ENCODE measurements at places on chromosomes 5 and 9.

DNA sequence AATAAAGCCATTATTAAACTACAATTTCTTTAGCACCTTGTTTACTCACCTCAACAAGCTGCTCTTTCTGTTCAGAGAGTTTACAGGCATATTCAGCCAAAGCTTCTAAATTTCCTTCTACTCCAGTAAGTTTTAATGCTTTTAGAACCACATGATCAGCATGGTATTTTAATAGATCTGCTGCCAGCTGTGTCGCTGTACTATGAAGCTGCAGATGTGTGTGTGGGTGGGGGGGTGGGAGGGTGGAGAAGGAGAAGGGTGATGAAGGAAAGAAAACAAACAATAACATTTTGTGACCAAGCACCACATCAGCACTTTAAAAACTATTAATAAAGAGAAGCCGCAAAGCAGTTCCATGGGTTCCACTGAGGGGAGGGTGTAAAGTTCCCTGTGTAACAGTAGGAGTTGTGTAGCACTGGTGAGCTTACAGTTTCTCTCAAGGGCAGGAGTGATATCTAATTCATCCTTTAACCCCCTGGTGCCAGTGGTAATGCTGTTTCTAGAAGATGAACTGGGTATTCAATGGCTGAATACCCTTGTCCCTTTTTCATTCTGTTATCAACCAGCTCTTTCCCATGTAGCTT, 38.5 kb downstream of the ABITRAM start:
- DNase-seq, result no peak

DNA sequence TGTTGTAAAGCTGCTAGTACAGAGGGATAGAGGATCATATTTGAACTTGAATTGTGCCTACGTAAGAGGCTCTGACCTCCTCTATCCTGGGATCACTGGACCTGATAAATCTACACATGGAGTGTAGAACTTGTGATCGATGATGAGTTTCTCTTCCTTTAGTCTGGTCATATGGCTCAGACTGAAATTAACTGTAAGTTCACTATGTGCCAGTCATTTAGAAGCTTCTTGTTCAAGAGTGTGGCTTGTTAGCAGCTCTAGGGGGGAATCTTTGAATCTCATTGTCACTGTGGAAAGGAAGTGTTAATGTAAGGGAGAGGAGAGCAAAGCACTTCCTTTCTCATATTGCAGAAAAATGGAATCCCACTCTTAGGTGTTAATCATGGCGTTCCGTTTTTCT, 12.1 kb downstream of the ZBTB34 start:
- no peak for DNase-seq

DNA sequence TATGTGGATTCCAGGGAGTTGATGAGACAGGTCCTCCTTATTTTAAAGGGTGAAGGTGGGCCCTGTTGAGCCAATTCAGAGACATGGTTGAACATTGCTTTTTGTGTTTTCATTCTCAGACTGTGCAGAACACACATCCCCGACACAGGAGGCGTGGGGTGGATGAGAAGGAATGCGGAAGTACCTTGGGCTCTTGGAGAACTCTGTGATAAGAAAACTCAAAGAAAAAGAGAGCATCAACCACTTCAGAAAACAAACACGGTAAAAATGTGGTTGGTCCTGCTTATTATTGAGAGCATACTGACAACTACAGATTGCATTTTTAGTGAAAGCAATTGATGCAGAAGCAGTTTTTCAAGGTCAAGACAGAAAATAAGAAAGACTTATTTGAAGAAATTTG, 659.8 kb downstream of the IRX1 start:
- no peak for DNase-seq

DNA sequence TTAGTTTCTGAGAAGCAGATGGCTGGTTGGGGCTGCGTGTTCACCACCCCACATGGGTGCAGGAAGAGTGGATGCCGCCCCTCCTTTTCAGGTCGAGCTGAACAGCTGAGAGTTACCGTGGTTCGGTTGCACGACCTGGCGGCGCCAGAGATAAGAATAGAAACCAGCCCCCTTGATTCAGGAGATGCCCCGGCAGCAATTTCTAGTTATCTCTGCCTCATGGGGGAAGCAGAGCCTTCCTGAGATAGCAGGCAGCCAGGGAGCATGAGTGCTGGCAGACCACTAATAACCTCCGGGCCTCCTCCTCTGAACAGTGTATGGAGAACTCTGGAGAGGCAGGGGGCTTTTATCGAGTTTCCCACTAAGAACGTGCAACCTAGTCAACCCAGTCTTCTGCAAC, 177.8 kb downstream of the NSG2 start:
- DNase-seq, result no peak

GRCh38 chr5:59768152-59769040, 125.1 kb downstream of the PDE4D start:
- peak; percentile 33 for DNase-seq

DNA sequence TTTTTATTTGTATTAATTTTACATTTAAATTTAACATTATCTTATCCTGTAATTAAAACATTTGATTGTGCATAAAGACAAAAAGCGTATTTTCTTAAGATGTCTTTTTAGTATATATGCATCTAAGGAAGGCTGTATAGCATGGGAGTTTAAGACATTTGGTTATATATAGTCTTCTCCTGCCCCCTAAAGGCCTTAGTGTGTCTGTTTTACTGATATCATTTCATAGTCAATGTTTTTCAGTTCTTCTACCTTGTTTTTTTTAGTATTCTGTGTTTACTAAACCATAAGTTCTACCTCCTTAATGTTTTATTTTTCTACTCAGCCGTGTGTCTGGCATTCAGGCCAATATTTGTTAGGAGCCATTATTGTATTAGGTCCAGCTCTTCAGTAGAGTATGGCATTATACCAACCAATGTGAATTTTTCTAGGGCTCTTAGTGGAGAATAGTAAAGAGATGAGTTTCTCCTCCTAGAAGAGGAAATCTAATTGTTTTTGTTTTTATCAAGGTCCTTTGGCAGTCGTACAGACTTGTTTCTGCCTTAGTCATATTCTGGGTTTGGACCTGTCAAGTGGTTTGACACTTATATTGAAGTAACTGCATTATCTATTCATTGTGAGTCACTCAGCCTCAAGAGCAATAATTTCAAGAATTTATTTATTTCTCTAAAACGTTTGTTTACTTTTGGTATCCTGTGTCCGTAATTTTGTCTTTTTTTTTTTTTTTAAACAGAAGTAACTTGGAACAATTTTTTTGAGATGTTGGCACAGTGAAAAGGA, 74.8 kb downstream of the SLF1 start:
- DNase-seq, result no peak

- DNase-seq, result no peak
Measured at GRCh38 chr9:98999152-98999525, 55.4 kb downstream of the COL15A1 start.

- no peak for DNase-seq
Measured at GRCh38 chr5:150320044-150320613, 17.4 kb upstream of the ARSI start.

- no peak for DNase-seq
Measured at GRCh38 chr5:24535646-24536045, 109.1 kb downstream of the CDH10 start.

GRCh38 chr9:119986205-119986604, 593.8 kb downstream of the CDK5RAP2 start:
- DNase-seq, result no peak

- DNase-seq, result no peak
Measured at GRCh38 chr5:110105692-110106091, 416.0 kb downstream of the MAN2A1 start.

DNA sequence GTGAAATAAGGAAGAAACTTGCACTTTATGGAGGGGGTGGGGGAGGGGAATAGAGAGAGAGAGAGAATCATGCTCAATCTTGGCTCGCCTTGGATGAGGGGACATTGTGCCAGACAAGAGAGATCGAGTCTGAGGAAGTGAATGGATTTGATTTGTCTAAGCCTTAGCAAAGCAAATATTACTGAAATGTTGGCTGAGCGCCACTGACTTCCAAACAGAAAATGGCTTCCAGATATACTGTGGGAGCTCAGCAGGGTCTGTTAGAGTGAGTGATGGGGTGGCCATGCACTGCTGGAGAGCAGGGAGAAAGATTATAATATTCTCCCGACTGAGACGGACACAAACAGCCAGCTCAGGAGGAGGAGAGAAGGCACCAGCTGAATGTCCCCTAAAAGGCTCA, 34.5 kb downstream of the BRINP1 start:
- no peak for DNase-seq

DNA sequence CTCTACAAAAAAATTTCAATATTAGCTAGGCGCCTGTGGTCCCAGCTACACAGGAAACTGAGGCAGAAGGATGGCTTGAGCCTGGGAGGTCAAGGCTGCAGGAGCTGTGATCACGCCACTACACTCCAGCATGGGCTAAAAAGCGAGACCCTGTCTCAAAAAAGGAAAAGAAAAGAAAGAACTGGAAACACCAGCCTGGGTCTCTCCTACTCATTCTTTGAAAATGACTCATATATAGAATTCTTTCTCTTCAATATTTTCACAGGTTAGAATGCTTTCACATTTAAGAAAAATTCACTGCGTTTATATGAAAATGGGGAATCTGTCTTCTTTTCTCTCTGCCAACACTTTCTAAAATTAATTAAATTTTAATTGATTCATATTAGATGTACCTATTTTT, 115.6 kb downstream of the TRPM6 start:
- no peak for DNase-seq

GRCh38 chr5:110517396-110517795, 209.1 kb downstream of the TMEM232 start:
- no peak for DNase-seq

- DNase-seq, result no peak
Measured at GRCh38 chr5:139403418-139403786, 487 bp downstream of the SPATA24 start.

DNA sequence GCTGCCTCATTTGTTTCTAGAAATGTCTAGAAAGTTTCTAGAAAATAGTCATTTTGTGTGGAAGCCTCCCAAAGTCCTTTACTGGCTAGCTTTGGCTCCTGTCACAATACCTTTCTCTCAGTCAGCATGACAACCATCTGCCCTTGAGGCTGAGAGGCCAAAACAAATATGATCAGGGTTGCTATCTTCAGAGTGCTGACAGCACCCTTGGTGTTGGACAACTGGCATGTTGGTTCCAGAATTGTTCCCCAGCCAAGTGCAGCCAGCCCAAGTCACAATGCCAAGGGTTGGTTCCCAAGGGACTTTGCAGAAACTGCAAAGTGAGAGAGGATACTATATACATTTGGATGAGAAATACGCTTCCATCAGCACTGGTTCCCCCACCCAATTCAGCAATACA, 140.9 kb upstream of the GAS1 start:
- no peak for DNase-seq

DNA sequence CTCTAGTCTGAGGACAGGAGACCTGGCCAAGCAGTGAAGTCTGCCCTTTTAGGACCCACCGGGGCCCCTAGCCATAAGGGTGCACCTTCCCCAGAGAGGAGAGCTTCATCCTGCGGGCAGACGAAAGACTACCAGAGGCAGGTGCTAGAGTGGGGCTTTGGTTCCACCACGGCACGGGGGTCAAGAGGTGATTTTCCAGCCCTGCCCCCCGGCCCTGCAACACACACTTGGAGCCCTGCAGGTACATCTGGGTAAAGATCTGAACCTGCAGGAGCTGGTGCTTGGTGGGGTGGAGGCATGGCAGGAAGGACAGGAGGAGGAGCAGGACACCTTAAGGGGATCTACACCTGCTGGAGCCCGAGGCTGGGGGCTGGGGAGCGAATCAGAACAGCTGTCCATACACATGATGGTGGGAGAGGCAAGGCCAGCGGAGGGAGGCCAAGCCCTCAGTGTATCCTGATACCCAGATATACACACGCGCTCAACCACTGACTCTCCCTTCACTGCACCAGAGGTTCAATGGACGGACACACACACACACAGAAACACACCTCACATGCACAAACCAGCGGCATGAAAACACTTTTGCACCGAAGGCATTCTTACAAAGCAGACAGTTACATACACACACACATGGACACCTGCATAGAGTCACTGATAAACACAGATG, 98.4 kb upstream of the MVB12B start:
- no peak for DNase-seq

GRCh38 chr5:171424726-171425125, 5.3 kb downstream of the FGF18 start:
- no peak for DNase-seq

- DNase-seq, result no peak
Measured at GRCh38 chr5:123037104-123037418, 536 bp upstream of the PPIC start.

GRCh38 chr9:98790842-98791607, 5.3 kb downstream of the ANKS6 start:
- peak; percentile 71 for DNase-seq

DNA sequence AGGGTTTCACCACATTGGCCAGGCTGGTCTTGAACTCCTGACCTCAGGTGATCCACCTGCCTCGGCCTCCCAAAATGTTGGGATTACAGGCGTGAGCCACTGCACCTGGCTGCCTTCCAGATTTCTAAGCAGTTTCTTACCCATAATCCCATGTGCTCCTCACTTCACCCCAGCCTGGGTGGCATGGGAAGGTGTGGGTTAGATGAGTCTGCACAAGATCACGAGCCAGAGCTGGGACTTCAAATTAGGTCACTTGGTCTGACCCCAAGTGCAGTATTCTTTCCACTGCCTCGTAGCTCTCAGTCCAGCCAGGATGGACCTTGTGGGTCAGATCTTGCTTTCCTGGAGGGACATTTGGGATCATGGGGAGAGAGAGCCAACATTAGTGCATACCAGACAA, 37.5 kb upstream of the STRBP start:
- no peak for DNase-seq

DNA sequence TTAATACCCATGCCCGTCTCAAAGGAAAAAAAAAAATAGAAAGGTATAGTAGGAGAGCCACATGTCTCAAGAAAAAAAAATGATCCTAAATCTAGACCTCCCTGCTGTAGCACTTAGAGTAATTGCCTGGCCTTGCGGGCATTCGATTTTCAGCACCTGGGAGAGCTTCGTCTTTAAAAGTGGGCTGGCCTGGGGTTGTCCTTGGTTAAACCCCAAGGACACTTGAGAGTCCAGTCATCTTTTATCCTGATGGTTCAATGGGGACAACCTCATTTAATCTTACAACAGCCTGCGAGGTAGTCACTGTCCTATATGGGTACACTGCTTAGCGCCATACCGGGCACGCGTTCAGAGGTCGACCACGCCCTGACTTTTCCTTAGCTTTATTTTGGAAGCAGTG, 60.1 kb downstream of the MAT2B start:
- no peak for DNase-seq

DNA sequence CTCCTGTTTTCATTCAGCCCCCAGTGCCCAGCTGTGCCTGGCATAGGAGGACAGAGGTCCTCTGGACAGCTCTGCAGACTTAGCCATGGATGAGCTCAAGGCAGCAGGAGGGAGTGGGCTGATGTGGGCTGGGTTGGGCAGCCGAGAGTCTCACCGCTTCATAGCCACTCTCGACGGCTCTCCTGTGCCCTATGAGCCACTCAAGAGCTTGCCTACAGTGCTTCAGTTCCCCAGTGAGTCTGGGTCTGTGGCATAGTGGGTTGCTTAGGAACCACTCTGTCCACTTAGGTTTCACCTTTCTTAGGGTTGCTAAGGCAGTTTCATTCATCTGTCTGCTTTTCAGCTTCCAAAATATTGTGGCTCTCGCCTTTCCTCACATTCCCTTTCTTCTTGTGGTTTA, 296.8 kb downstream of the ICE1 start:
- DNase-seq, result no peak

- DNase-seq, result no peak
Measured at GRCh38 chr5:8461543-8461942, 592.6 kb downstream of the MTRR start.

Data from progenitor cell of endocrine pancreas (in vitro differentiated cells).